SK-N-DZ (cell line): ENCODE measurements at places on chromosomes 5 and 9.

DNA sequence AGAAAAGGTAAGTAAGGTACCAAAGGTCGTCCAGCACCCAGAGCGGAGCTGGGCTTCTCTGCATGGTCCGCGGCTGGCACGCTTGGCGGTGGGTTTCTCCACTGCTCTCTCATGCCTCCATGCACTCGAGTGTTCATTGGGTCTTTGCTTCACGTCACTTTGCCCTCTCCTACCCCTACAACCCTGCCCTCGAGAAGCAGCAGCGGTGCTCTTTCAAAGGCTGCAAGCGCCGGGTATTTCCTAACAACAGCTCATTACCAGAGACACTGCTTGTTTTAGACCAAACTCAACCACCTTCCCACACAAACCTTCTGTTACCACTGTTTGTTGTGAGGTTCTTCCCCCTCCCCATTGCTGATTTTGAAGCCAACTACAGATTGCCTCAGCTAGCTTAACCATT, 21.5 kb upstream of the ZBTB34 start:
- no peak for DNase-seq

- no peak for DNase-seq
Observed at GRCh38 chr5:107945061-107945460, 274.3 kb upstream of the EFNA5 start.

DNA sequence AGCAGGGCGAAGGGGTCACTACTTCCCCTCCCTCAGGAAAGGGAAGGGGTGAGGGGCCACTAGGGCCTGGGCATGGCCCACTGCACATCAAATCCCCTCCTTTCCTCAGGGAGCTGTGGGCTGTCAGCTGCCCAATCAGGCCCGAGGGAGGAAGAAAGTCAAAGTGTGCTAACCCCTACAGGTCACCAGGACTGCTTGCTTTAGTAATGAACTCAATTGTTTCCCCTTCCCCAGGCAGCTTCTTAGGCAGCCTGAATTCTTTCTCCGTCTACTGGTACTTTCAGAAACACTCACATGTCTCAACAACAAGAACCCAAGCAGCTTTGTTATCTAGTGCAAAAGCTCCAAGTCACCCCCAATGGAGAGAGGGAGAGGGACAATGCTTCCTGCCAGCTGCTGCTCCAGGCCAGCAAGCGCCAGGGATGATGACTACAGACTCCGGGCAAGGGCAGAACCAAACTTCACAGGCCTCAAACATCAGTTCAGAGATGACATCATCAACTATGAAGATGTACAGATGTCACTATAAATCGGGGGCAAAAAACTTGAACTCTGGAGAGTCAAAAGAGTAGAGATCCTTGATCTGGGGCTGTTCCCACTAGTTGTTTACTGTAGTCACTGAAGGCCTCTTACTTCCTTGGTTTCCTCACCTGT, 100.7 kb downstream of the SLIT3 start:
- DNase-seq = no peak

GRCh38 chr5:66793049-66793448, 196.9 kb downstream of the MAST4 start:
- no peak for DNase-seq

- no peak for DNase-seq
Observed at GRCh38 chr9:79613145-79613544, 41.4 kb downstream of the TLE4 start.

- DNase-seq = no peak
Observed at GRCh38 chr5:141705469-141705868, 23.4 kb upstream of the ARAP3 start.

GRCh38 chr9:125893277-125893676, 146.1 kb downstream of the PBX3 start:
- no peak for DNase-seq
